ENCODE measurements at places on chromosomes 5 and 9.

GRCh38 chr9:19876569-19877316, 87.9 kb upstream of the SLC24A2 start:
- no peak for DNase-seq

- DNase-seq, result no peak
These were observed 584.0 kb downstream of the ACTL7B start for GRCh38 chr9:108271646-108272348.

DNA sequence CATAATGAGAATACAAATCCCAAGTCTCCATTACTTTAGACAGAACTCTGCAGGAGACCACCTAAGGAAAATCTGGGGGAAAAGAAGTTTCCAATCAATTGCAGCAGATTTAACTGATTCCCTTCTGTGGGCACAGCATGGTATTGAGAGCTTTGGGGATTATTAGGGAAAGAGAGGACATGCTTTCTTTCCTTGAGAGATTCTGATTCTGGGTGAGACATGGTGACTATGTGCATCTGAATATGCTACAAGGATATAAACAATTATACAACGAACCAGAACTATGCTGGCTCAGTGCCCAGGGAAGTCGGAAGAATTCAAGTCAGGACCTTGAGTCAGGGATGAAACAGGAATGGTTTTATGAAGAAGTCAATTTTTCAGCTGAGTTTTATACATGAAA, 183.7 kb downstream of the PDE4D start:
- DNase-seq, result no peak

GRCh38 chr5:171920765-171921391, 85.6 kb downstream of the FBXW11 start:
- no peak for DNase-seq

DNA sequence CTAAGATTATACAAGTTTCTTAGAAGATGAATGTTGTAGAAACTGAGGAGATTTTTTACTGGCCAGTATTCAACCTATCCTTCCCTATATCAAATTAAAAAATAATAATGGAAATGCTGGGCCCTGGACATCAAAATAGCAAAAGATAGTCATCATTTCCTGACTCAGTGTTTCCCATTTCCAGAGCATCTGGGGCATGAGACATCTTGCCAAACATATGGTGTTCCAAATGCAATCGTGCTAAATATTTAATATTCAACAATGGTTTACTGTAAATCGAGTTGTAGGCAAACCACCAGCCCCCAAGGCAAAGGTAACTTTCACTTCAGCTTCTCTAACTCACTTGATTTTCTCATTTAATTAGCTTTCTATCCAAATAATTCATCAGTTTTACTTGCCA, 152.9 kb downstream of the FRMD3 start:
- DNase-seq, result no peak

Data from stimulated activated CD4-positive, alpha-beta T cell treated with anti-CD3 and anti-CD28 coated beads, Interleukin-4, amount 100 ng/mL, for 48 hours (primary cell).